ENCODE measurements at places on chromosomes 3 and 15.
A peak's percentile ranks its signal among the peaks of the same experiment; 100 is the strongest.

GRCh38 chr15:62658498-62658897 lies 384.0 kb upstream of the TPM1 start:
- no peak for DNase-seq

- DNase-seq = peak; percentile 80
Measured at GRCh38 chr3:46642971-46643370, 30.6 kb downstream of the FAM240A start.

DNA sequence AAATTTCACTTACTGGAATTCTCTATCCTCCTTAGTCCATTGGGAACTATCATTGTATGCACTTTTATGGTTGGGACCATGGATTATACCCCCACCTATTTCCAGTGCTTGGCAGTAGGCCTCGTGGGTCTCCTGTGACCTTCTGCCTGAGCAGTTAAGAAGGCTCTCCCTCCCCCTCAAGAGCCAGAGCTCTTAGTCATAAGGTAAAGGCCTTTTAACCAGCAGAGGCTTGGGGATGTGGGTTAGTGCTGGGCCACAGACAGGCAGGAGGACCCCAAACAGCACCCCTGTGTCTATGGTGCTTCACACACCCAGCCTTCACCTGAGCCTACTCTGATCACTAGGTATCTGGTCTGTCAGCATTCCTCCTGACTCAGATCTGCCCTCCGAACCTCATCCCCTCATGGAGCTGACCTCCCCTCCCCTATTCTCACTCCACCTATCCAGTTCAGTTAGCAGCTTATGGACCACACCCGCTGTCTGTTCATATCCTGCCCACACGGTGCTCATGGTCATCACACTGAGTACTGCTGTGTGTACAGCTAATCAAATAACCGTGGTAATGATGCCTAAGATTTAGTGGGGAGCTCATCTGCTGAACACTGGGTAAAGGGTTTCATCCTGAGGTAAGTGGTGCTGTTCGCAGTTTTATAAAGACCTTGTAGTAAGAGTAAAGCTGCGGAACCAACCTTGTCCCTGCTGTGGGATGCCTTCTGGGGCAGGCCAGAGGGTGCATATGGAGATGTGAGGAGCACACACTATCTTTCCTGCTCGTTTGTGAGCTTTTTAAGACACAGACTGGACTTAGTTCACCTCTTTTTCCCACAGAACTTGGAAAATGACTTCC lies 40.9 kb downstream of the KLHL18 start:
- peak; percentile 51 for DNase-seq

DNA sequence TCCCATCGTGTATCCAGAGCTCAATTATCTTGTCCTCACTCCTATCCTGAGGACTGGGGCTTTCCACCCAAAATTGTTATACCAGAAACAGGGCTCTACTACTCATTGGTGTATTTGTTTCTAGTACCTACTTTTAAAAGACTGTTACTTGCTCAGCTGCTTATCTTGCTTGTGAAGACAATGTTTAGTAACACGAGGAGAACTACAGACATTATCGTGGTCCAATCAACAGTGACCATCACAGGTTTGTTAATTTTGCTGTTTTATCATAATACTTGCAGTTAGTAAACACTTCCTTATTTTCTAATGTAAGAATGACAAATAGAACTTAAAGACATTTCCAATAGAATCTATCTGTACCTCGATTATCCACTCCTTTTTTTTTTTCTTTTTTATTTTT lies 13.5 kb downstream of the LRCH3 start:
- no peak for DNase-seq

DNA sequence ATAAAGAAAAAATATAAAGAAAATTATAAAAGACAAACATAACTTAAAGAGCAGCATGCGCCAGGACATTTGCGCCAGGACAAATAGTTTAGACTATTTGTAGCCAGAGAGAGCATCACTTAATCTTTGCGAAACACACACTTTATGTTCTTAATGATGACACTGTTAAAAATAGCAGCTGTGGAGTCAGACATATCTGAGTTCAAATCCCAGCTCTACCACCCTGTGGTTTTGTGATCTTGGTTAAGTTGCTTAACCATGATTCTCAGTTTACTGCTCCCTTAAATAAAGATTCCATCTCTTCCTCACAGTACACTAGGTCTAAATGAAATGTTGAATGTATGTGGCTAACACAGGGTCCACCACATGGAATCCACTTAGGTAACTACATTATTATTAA lies 31.4 kb downstream of the KCNMB2 start:
- no peak for DNase-seq

- no peak for DNase-seq
Measured at GRCh38 chr3:14471016-14471415, 68.6 kb downstream of the SLC6A6 start.

DNA sequence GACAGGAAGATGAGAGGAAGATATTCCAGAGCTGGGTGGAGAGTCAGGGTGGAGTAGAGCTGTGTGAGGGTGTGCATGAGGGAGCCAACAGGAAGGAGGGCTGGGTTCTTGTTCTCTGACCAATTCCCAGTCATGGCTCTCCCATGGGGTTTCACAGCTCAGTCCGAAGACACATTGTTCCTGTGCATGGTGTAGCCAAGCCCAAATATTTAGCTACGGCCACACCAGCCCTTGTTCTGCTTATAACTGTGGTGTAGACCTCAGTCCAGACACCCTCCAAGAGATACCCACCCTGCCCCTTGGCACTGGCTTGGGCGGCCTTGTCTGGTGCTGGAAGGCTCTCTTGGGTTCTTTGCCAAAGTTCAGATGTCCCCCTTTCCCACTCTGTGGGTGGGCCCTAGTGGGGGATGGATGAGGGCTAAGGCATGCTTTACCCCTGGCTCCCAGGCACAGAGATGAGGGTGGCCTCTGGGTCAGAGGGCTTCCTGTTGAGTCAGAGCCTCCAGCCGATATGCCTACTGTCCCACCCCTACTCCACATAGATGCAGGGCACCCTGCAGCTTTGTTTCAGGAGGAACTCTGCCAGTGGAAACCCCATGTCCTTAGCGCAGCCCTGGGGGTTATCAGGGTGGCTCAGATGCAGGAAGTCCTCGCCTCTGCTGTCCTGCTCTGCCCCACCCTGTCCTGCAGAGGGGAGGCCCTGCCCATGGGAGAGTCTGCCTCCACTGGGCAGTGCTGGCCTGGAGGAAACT lies 271.2 kb upstream of the CTDSPL start:
- no peak for DNase-seq

- DNase-seq = no peak
Measured at GRCh38 chr3:63855333-63855940, 8.2 kb downstream of the THOC7 start.

- DNase-seq = no peak
Measured at GRCh38 chr3:55352668-55353067, 134.4 kb downstream of the WNT5A start.

GRCh38 chr15:25437777-25438600 lies 835 bp downstream of the UBE3A start:
- DNase-seq = no peak

DNA sequence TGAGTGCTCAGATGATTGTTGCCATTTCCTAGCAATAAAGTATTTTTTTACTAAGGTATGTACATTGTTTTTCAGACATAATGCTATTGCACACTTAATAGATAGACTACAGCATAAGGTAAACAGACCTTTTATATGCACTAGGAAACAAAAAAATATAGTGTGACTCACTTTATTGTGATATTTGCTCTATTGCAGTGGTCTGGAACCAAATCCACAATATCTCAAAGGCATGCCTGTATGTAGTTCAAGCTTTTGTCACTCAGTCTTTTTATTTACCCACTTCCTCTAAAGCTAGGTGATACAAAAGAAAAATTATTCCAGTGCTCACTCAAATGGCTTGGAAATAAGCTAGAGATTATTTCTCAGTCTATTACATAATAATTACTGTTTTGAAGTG lies 209.9 kb upstream of the VEPH1 start:
- DNase-seq = no peak
